ENCODE measurements at places on chromosomes 1 and 21.
A peak's percentile ranks its signal among the peaks of the same experiment; 100 is the strongest.

GRCh38 chr1:87830432-87830978 is 501.8 kb downstream of the LMO4 start:
- DNase-seq: no peak

- no peak for DNase-seq
Measured at GRCh38 chr1:89257041-89257440, 15.6 kb downstream of the GBP5 start.

DNA sequence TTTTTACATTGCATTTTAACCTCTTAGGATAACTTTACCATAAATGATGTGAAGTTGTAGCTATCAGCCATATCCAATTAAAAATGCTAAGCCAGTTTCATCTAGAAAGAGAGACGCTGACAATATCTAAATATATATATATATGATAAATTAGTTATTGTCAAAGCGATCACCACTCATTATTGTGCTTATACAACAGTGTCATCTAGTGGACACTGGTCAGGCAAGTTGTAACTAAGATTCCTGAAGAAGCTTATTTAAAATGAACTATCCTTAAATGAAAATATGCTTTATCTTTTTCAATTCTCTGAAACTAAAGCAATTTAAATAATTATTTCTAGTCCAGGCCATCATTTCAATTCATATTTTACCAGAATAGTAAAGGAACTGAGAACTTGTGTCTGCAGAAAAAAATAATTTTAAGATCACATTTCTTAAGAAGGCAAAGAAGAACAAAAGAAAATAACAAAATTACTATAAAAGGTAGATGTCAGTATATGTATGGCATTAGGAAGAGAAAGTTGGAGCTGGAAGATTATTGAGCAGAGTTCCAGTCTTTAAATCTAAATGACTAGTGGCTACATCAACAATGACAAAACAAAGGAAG is 193.3 kb upstream of the SNX7 start:
- peak; percentile 31 for DNase-seq

DNA sequence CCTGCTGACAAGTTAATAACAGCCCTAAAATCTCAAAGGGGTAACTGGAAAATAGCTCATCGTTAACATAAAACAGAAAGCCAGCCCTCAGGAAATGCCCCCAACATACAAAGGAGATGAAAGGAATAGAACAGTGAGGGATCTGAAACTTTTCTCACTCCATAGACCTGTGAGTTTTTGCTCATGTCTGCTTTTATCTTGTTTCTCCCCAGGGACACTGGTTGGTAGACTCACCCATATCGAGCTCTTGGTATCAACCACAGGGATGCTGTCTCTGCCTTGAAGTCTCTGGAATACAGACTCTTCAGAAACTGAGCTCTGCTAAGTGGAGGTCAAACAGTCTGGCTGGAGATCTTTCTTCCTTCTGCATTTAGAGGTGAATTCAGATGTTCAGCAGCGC is 77.4 kb upstream of the CAMK1G start:
- DNase-seq: no peak

DNA sequence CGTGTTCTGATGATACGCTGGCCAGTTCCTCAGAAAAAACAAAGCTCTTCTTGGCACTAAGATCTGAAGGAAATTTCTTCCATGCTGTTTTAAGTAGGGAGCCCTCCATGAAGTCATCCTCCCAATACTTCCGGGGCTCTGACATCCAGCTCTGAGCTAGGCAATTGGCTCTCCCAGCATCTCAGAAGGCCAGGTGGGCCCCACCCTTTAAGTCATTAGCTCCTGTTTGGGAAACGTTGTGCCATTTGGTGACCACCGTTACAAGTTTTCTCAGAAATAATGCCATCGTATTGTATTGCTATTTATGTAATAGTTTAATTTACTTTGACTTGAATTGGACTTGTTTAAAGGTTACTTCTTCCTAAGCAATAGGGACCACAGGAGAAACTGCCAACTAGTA is 130.3 kb upstream of the EDN2 start:
- DNase-seq: no peak

DNA sequence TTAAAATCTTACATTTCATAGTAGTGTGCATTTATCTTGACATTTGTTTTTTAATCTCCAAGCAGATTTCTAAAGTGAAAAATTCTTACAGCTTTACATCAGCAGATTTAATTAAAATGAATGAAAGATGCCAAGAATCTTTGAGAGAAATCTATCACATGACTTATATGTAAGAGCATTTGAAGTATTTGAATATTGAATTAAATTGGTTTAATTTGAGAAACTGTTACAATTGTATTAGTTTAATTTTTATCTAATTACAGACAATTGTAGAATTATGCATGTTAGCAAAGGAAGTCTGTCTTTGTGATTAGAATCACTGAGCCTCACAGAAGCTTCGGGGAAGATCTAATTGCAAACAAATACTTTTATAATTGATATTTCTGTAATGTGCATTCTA is 52.2 kb downstream of the ASB17 start:
- no peak for DNase-seq

- DNase-seq: no peak
Measured at GRCh38 chr21:28554660-28555475, 437.8 kb downstream of the LTN1 start.

- no peak for DNase-seq
Measured at GRCh38 chr1:15742339-15742801, at the start of gene TMEM82. Gene TMEM82, plus strand, starts transcription at chr1:15742499. Its CDS starts 61 bp downstream, at chr1:15742560.

GRCh38 chr1:9086045-9086444 is 16.6 kb upstream of the SLC2A5 start:
- no peak for DNase-seq

- no peak for DNase-seq
Measured at GRCh38 chr1:84672080-84672854, 18.0 kb downstream of the SSX2IP start.

DNA sequence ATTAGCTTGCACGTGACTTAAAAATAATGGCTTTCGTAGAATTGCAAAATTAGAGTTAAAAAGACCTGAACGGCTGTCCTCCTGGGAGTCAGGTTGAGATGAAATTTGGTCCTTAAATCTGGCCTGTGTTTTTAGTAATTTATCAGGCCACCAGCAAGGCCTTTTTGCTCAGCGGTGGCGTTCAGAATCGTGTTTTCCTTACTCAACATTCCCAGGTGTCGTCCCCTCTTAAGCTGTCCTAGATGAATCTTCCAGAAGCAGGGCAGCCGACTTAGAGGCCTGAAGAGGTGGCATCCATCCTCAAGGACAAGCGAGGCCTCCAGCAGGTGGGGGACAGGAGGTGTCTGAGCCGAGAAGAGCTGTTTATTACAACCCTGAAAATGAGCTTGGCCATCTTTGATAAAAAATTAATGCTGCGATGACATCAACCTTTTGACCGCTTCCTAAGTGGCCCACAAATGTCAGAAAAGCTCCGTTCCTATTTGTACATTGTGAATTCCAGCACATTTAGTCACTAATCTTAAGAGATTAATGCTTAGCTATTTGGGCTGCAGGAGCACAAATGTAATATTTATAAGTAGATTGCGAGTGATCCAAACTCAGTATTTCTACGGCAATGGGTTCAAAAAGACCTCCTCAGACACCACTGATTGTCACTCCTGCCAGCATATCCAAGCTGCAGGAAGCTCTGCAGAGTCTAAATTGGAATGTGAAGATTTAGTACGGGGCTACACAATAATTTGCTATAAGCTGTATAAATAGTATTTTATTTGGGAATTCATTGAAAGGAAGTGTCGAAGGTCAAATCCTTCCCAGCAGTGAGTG is 344.1 kb upstream of the VAMP3 start:
- no peak for DNase-seq

DNA sequence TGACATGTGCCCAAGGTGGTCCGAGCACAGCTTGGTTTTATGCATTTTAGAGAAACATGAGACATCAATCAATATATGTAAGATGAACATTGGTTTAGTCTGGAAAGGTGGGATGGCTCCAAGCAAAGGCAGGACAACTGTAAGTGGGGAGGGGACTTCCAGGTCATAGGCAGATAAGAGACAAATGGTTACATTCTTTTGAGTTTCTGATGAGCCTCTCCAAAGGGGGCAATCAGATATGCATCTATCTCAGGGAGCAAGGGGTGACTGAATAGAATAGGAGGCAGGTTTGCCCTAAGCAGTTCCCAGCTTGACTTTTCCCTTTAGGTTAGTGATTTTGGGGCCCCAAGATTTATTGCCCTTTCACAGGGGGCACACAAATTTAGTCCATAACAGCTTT is 94.2 kb upstream of the COA6 start:
- no peak for DNase-seq

DNA sequence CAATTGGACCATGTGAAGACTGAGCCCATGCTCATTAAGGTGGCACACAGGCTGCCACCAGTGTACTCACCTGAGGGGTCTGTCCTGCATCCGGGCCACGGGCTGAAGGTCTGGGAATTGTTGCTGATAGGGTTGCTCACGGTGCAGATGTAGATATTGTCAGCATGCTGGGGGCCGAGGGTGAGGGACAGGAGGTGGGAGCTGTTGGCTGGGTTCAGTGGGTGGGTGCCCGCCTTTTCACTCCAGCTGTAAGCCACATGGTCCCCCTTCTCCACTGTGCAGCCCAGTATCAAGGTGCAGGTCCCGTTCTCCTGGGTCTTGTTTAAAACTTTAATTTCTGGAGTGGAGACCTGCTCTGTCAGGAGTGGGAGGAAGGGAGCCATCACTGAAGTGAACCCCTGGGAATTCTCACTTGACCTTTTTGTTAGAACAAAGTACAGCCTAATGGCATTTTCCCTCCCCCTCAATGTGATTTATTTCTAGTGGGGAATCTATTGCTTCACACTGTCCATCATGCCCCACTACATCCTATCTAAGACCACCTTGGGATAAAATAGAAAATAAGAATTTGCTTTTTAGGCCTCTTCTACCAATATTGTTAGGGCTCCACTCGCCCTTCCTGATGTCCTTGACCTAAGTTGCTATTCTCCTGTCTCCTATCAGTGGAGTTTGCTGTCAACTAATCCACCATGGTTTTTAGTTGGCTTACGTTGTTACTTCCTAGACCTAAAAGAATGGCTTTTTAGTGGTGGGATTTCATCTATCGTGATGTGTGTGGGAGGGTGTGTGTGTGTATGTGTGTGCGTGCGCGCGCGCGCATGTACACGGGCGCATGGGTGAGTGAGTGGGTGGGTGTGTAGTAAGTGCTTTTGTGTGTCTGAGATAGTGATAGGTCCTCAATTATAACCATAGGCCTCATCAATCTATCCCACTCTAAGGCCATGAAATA is 12.0 kb downstream of the SLAMF1 start:
- no peak for DNase-seq

- DNase-seq: peak; percentile 30
Measured at GRCh38 chr1:151858030-151858746, 4.7 kb upstream of the THEM5 start.

GRCh38 chr1:55057956-55058298 is 18.6 kb downstream of the PCSK9 start:
- DNase-seq: no peak

- DNase-seq: no peak
Measured at GRCh38 chr21:44013380-44014088, 1.4 kb downstream of the TRAPPC10 start.

DNA sequence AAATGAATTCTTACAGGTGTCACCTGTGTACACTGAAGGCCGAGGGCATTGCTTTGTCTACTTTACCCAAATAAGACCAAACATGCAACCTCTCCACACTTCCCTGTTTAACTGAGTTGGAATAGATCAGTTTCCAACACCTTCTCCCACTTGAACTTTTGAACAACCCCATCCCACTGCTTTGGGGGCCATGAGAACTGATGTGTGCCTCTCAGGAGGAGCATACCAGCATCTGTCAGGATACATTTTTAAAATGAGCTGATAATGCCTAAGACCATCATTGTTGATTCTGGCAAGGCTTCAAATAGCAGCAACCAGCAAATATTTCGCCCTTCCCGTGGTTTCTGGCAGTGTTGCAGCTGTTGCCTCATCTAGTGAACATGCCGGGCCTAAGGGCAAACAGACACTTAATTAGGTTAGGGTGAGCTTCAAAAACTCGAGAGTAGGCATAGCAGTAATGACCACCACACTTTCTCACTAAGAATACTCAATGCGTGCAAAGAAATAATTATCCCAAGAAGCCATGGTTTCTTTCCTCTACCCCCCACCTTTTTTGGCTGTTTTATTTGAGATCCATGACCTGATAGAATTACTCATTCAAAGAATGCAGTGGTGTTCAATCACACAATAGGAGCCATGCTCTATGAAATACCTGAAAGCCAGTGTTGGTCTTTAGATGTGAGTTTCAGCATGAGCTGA is 63.7 kb downstream of the MAP10 start:
- DNase-seq: peak; percentile 75

GRCh38 chr21:33289199-33289819 is 23.1 kb downstream of the IL10RB start:
- DNase-seq: no peak

DNA sequence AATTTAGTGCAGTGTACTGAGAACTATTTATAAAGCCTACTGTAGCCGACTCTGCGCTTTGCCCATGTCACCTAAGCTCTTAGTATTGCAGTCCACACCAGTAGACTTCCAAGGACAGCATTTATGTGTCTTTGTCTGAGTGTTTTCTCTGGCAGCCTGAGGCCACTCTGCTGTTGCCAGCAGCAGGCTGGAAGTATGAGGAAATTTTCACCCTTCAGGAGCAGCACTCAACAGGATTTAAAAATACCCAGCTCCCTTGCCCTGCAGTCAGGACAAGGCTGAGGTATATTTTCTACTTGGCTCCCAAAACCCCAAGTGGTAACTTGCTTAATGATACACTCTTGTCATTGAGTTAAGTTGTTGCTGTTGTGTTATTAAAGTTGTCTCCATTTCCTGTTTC is 230.1 kb downstream of the SRGAP2C start:
- no peak for DNase-seq

DNA sequence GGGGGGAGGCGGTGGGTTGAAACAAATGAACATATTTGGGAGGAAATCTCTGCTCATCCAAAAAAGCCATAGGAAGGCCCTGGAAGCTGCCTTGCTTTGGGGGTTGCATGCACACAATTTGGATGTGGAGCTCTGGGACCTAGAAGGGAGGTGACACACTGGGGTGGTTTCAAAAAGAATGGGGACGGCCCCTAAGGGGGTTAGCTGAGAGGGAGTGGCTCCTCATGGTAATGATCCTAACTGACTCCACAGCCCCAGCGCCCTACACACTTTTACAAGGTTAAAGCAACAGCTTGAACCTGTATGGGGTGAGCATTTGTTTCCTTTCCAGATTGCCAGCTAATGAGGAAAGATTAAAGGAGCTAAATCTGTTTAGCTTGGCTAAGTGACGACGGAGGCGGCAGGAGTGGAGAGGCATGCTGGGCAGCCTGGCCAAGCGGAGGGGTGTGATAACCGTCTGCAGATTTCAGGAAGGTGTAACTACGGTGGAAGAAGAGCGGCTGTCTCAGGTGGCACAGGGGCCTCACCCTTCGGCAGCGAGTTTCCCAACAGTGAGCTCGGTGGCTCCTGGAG is 107.3 kb downstream of the RNF220 start:
- no peak for DNase-seq

- no peak for DNase-seq
Measured at GRCh38 chr1:147717706-147718097, 42.7 kb downstream of the GJA5 start.

DNA sequence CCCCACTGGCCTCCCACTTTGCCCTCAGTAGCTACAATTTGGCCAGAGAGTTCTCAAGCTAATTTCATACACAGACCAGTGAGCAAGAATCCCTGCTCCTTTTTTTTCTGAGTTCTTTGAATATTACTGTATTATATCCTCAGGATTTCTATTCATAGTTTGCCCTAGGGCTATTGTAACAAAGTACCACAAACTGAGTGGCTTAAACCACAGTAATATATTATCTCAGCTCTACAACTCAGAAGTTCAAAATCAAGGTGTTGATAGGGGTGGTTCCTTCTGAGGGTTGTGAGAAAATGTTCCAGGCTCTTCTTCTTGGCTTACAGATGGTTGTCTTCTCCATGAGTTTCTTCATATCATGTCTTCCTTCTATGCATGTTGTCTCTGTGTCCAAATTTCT is 289.4 kb upstream of the ESRRG start:
- no peak for DNase-seq

All from RWPE1 (cell line).